ENCODE measurements at places on chromosomes 13 and 19. TPM values are rescaled to one million over a fixed set of nuclear protein-coding genes. Genes with fewer than 3 reads are reported as not detected.

DNA sequence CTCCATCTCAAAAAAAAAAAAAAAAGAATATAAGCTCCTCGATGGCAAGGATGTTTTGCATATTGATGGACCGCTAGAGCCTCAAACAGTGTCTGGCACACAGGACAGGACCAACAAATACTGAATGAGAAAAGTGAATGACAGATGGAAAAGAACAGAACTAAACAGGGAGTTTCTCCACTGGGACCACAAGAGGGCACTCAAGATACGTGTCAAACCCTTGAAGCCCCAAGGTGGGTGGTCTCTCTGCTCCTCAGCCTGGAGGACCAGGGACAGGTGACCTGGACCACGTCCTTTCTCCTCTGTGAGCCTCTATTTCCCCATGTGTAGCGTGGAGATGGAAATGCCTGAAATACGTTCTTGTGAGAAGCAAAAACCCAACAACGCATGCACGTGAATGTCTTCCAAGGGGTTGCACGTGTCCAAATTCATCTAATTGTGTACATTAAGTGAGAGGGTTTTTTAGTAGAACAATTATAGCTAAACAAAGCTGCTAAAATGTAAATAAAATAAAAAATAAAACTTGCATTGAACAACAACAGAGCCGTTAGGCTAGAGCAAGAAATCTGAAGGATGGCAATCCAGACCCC is 5.7 kb upstream of the CDC42EP5 start:
- peak; percentile 49 for DNase-seq

- DNase-seq, result peak; percentile 45
Measured at GRCh38 chr13:20124303-20124702, 36.5 kb downstream of the GJA3 start.

DNA sequence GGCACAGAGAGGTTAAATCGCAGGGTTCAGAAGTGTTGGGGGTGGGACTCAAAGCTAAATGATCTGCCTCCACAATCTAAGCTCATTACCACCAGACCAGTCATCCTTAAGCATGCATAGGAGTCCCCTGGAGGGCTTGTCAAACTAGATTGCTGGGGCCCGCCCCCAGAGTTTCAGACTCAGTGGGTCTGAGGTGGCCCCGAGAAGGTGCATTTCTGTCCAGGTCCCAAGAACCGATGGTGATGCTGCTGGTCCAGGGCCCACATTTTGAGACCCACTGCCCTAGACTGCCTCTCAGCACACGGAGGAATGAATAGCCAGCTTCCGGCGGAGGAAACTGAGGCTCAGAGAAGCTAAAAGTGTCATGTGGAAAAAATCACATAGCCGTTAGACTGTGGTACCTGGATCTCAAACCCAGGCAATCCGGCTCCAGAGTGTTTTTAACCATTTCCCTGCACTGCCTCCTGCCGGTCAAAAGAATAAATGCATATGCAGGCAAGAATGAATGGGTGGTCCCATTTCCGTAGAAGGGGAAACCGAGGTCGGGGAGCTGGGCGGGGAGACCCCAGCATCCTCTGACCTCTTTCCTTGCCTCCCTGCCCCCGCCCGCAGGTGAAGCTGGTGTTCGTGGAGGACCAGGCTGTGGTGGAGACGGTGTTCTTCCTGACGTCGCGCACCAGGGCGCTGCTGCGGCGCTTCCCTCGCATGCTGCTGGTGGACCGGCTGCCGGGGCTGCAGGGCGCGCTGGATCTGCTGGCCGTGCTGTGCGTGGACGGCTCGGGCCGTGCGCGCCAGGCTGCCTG is 23.8 kb downstream of the ZSWIM9 start:
- peak; percentile 7 for DNase-seq

Gene IGFL3
- total RNA-seq, result not detected

- DNase-seq, result no peak
Measured at GRCh38 chr13:46168783-46169182, 13.2 kb downstream of the LCP1 start.

GRCh38 chr13:110498327-110498726 is 63.2 kb downstream of the RAB20 start:
- peak; percentile 8 for DNase-seq

Gene FFAR2
- not detected for total RNA-seq

Gene S1PR4
- total RNA-seq, result not detected

Gene PEX11G
- 0.72 TPM for total RNA-seq

GRCh38 chr13:111905609-111905945 is 161.4 kb upstream of the SOX1 start:
- DNase-seq, result no peak

Gene NEK5
- not detected for total RNA-seq

- DNase-seq, result no peak
Measured at GRCh38 chr13:111597191-111597611, 276.8 kb downstream of the TEX29 start.

Gene MYH14
- total RNA-seq, result not detected

GRCh38 chr19:40780582-40780981 is 2.5 kb downstream of the RAB4B start:
- DNase-seq, result no peak

Gene PLEKHF1
- total RNA-seq, result 5.0 TPM

GRCh38 chr13:93227280-93227877 is 772 bp downstream of the GPC6 start:
- DNase-seq, result peak; percentile 52

Gene DPRX
- not detected for total RNA-seq

Gene PTPRH
- total RNA-seq, result 3.4 TPM

- peak; percentile 42 for DNase-seq
Measured at GRCh38 chr13:57629821-57630235, 1.7 kb upstream of the PCDH17 start.
